ENCODE measurements at places on chromosomes 16 and 17. TPM values are rescaled to one million over a fixed set of nuclear protein-coding genes. Genes with fewer than 3 reads are reported as not detected.

The ABCC6 gene
- total RNA-seq: 0.81 TPM

The GCGR gene
- 0.07 TPM for total RNA-seq

The GAS2L2 gene
- total RNA-seq: 0.10 TPM

The TMEM204 gene
- not detected for total RNA-seq

The STH gene
- not detected for total RNA-seq

The MYH1 gene
- not detected for total RNA-seq

Data from H7 (cell line).